NCI-H2081 (cell line): ENCODE measurements at places on chromosomes 12 and 14.
A peak's percentile ranks its signal among the peaks of the same experiment; 100 is the strongest.

GRCh38 chr12:61985830-61986229 lies 274.4 kb upstream of the USP15 start:
- DNase-seq = no peak

GRCh38 chr14:75479770-75480600 lies 42.3 kb upstream of the BATF start:
- DNase-seq = no peak

DNA sequence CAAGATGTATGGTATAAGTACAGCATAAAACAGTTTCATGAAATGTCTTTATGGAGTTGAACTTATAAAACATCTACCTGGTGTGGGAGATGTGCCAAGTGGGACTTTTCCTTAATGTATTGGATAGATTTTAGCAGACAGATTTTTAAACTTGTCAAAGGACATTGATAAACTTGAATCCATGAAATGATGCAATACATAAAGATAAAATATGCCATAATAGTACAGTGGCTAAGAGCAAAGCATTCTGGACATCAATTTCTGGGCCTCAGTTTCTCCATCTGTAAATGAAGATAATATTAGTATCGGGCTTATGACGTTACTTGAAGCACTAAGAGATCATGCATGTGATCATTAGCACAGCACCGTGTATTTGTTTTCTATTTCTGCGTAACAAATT lies 45.4 kb downstream of the NKX2-1 start:
- DNase-seq = no peak

GRCh38 chr12:106840243-106840642 lies 65.8 kb downstream of the RIC8B start:
- DNase-seq = peak; percentile 92

GRCh38 chr12:52258335-52258901 lies 16.0 kb upstream of the KRT86 start:
- DNase-seq = no peak

- no peak for DNase-seq
Measured at GRCh38 chr12:3141339-3142321, 64.5 kb downstream of the TSPAN9 start.

DNA sequence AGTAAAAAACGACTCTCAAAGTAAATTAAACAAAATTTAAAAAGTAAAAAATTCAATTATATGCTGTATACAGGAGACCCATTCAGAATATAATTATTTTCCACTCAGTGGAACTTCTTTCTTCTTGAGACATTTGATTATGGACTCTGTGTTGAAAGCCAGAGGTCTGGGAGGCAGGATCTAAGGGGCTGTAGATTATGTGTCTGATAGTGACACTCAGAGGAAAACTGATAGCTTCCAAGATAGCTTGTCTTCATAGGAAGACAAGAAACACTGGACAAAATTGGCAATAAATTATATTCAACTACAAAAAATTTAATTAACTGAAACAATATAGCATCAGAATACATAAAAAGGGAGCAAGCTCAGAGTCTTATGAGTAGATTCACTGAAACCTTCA lies 135.8 kb downstream of the KITLG start:
- DNase-seq = no peak

DNA sequence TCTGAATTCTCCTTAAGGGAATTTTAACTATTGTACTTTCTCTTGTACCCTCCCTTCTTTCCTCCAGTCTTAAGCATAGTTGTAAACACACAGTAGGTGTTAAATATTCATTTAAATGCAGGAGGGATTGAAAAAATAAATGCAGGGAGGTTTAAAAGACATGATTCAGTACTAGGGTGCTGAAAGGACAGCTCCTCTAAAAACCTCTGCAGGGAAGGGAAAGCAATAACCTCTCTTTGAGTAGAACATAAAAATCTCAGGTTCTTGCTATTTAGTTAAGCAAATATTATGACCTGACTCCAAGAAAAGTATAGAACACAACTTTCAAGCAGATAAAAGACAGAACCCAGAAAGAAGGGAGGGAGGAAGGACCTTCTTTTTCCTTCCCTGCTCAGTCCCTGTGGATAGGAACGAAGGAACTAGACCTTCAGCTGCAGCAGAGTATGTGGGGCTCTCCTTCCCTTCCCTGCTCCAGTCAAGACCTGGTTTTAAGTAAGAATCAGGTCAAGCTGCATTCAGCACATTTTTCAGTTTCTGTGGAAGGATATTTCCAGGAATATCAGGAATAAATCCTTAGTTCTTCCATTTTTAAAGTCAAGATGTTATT lies 4.7 kb downstream of the MAP3K9 start:
- no peak for DNase-seq

DNA sequence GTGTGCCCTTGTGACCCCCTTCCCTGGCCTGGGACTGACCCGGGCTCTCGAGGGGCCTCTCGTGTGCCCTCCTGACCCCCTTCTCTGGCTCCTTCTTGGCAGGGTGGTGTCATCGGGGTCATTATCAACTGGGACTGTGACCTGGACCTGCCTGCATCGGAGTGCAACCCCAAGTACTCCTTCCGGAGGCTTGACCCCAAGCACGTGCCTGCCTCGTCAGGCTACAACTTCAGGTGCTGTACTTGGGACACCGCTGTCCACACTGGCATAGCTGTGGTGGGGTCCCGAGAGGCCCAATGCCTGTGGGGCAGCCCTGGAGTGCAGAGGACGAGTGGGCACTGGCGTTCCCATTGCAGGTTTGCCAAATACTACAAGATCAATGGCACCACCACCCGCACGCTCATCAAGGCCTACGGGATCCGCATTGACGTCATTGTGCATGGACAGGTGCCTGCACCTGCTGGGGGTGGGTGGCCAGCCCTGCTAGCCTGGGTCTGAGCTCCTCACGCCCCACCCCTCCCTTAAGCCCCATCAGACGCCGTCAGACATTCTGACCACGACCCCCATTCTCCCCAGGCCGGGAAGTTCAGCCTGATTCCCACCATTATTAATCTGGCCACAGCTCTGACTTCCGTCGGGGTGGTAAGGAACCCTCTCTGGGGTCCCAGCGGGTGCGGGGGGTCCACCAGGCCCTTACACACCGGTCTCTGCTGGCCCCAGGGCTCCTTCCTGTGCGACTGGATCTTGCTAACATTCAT lies 2.5 kb downstream of the P2RX2 start:
- no peak for DNase-seq

GRCh38 chr14:71121711-71122110 lies 214.5 kb downstream of the PCNX1 start:
- DNase-seq = no peak

- DNase-seq = no peak
Measured at GRCh38 chr12:4293299-4293965, 19.9 kb downstream of the CCND2 start.

- no peak for DNase-seq
Measured at GRCh38 chr14:95337041-95337595, 17.4 kb upstream of the CLMN start.

GRCh38 chr14:24241829-24242443 lies 487 bp downstream of the TINF2 start:
- peak; percentile 91 for DNase-seq

GRCh38 chr12:101305794-101306193 lies 25.9 kb downstream of the UTP20 start:
- no peak for DNase-seq

GRCh38 chr14:37215345-37215744 lies 17.6 kb downstream of the MIPOL1 start:
- DNase-seq = no peak
